ENCODE measurements at places on chromosomes 6 and 20.

DNA sequence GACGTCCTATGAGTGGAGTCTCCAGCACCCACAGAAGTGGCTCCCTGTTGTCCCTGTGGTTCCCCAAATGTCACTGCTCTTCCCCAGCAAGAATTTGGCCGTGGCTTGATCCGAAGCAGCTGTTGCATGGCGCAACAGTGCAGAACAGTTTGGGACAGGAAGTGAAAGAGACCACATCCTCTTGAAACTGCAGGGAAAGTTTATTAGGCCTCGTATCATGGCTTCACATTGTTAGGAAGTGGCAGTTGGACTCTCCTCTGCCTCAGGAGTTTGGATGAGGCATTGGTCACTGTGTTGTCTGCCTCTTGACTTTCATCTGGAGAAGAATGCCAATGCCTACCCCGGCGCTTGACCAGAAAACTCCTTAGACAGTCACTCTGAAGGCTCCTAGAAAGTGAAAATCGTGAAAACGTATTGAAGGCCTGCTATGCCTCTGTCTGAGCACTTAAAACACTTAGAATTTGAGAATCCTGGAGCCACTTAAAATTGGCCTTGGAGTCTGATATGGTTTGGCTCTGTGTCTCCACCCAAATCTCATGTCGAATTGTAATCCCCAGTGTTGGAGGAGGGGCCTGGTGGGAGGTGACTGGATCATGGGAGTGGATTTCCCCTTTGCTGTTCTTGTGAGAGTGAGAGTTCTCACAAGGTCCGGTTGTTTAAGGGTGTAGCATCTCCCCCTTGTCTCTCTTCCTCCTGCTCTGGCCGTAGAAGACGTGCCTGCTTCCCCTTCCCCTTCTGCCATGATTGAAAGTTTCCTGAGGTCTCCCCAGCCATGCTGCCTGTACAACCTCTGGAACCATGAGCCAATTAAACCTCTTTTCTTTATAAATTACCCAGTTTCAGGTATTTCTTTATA is 334.9 kb upstream of the JARID2 start:
- no peak for DNase-seq

- DNase-seq = no peak
These were observed 36.0 kb upstream of the KLHL31 start for GRCh38 chr6:53701333-53702218.

DNA sequence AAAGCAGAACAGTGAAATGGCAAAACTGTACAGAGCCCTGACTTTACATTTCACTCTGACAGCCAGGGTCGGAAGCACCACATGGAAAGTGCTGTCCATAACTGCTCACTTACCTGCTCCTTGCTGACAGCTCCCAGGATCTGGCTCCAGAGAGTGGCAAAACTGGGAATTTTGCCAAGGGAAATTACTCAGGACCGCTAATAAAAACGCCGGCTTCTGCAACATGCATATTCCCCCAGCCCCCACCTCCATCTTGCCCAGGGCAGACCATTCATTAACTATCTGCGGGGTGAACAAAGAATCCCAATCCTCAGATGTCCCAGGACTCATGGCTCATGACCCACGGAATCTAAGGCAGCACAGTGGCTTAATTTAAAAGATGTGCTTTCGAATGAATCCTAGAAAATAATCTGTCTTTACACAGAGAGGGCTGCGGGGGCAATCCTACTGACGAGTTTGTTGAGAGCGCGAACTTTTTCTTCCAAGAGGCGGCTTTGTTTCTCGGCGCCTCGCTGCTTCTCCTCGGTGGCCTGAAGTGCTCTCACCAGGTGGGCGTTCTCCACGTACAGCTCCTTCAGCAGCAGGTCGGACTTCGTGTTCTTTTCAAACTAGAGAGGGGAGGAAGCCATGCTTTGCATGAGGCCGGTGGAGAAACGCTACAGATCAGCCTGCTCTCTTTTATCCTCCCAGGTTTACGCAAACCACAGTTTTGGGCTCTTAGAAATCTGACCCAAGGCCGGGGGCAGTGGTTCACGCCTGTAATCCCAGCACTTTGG is 45.8 kb downstream of the GINS1 start:
- DNase-seq = no peak

GRCh38 chr20:57223648-57224489 is 42.6 kb downstream of the BMP7 start:
- DNase-seq = no peak

GRCh38 chr20:33681728-33682353 is 4.3 kb downstream of the E2F1 start:
- DNase-seq = no peak

- no peak for DNase-seq
These were observed 47.7 kb upstream of the ENPP5 start for GRCh38 chr6:46218457-46218856.

GRCh38 chr6:154249499-154250298 is 106.9 kb downstream of the IPCEF1 start:
- no peak for DNase-seq

Data from D341Med (cell line).